ENCODE measurements at places on chromosomes 2 and 18. TPM values are rescaled to one million over a fixed set of nuclear protein-coding genes. Genes with fewer than 3 reads are reported as not detected.

Gene TFPI
- not detected for polyA plus RNA-seq

Gene EPB41L3
- polyA plus RNA-seq = 0.58 TPM

Gene ZNF385B
- not detected for polyA plus RNA-seq

Gene SERPINB2
- 1.1 TPM for polyA plus RNA-seq

Gene SERPINB10
- not detected for polyA plus RNA-seq

Gene XIRP2
- polyA plus RNA-seq = not detected

Gene THOC1
- polyA plus RNA-seq = 18.3 TPM

Gene KLHL29
- 0.95 TPM for polyA plus RNA-seq

Gene KCNJ13
- not detected for polyA plus RNA-seq

Gene MYL1
- not detected for polyA plus RNA-seq

Gene NYAP2
- 0.12 TPM for polyA plus RNA-seq

Gene DSC2
- polyA plus RNA-seq = 0.01 TPM

Gene TTN
- 1.0 TPM for polyA plus RNA-seq

Gene SERPINB11
- polyA plus RNA-seq = not detected

Gene HOXD4
- polyA plus RNA-seq = not detected

Gene CFAP53
- 0.94 TPM for polyA plus RNA-seq

Gene TBR1
- not detected for polyA plus RNA-seq

Gene MEP1B
- 0.13 TPM for polyA plus RNA-seq

Gene C2orf66
- polyA plus RNA-seq = not detected

Gene DSG3
- not detected for polyA plus RNA-seq

Gene VWC2L
- not detected for polyA plus RNA-seq

Gene AQP12A
- polyA plus RNA-seq = not detected

Gene TTC27
- 22.7 TPM for polyA plus RNA-seq

Gene LRP2
- not detected for polyA plus RNA-seq

Gene EFEMP1
- not detected for polyA plus RNA-seq

Gene LBH
- polyA plus RNA-seq = 158 TPM

Gene HRH4
- polyA plus RNA-seq = 0.03 TPM

Gene AAK1
- 2.4 TPM for polyA plus RNA-seq

Gene IGFBP5
- polyA plus RNA-seq = not detected

Gene ANKRD39
- 19.3 TPM for polyA plus RNA-seq

Gene TRIM43
- not detected for polyA plus RNA-seq

Gene SEMA4F
- 4.5 TPM for polyA plus RNA-seq

Gene ASXL2
- 7.6 TPM for polyA plus RNA-seq

Gene RPRM
- not detected for polyA plus RNA-seq

Gene SPATA3
- not detected for polyA plus RNA-seq

Gene UGT1A4
- not detected for polyA plus RNA-seq

Gene DNAH7
- 0.01 TPM for polyA plus RNA-seq

Gene NR4A2
- polyA plus RNA-seq = 177 TPM

Gene KCNF1
- not detected for polyA plus RNA-seq

Gene KCTD1
- polyA plus RNA-seq = 2.3 TPM

Gene HOXD8
- polyA plus RNA-seq = not detected

Gene EHD3
- 7.9 TPM for polyA plus RNA-seq

Gene PDE11A
- not detected for polyA plus RNA-seq

Gene SLC9A2
- not detected for polyA plus RNA-seq

Gene STON1
- polyA plus RNA-seq = 0.94 TPM

Gene HOXD10
- polyA plus RNA-seq = not detected

Gene THUMPD2
- 11.6 TPM for polyA plus RNA-seq

Gene DCDC2C
- not detected for polyA plus RNA-seq

Gene ERBB4
- not detected for polyA plus RNA-seq

Gene TRABD2A
- polyA plus RNA-seq = 17.7 TPM

Gene FAM117B
- polyA plus RNA-seq = 14.1 TPM

Gene ALPI
- not detected for polyA plus RNA-seq

Gene C18orf32
- 25.0 TPM for polyA plus RNA-seq

Gene PLCL1
- polyA plus RNA-seq = 0.23 TPM

Gene CNGA3
- not detected for polyA plus RNA-seq

Gene SATB2
- polyA plus RNA-seq = 0.13 TPM

Gene MAP2
- polyA plus RNA-seq = 1.8 TPM

Data from B cell (primary cell).